ENCODE measurements at places on chromosomes 13 and 19.

DNA sequence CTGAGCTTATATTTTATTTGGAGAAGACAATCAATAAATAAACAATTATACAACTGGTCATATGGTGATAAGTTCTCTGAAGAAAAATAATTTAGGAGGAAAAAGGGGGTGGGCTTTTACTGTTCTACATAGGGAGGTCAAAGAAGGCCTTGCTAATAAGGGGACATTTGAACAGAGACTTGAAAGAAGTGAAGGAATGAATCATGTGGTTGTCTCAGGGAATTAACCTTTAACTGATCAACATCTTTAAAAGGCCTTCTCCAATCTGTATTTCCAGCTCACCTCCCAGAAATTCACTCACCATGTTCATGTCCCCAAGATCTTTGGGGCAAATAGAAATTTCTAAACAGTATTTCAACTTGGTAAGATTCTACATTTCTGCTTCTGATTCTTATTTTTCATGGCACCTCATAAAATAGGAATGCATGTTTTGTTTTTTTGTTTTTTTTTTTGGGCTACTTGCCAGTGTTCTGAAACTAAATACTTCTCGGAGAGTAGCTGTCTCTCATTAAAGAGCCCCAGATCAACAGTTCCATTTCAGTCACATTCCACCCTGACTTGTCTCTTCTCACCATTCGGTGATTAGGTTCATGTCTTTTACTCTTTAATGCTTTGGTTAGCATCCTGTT, 19.2 kb upstream of the LPAR6 start:
- no peak for DNase-seq

- no peak for DNase-seq
These were observed 1637.4 kb downstream of the PCDH9 start for GRCh38 chr13:65592731-65593130.

DNA sequence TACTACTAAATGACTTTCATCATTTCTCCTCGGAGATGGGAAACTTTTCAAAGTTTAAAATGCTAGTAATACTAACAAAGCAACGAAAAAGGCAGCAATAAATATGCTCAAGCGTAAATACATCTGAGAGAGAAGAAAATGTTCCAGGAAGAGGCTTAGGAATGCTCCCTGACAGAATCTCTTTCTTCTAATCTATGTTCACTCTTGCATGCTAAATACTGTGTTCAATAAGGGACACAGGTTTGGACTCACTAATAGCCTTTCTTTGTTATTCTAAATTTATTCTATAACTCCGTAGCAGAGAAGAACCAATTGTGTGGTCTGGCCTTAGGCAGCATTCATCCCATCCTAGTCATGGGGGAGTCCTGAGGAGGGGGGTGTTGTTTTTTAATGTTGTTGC, 823.0 kb downstream of the PCDH9 start:
- no peak for DNase-seq

GRCh38 chr13:108680011-108680410, 50.6 kb downstream of the MYO16 start:
- no peak for DNase-seq

- no peak for DNase-seq
These were observed 177.3 kb upstream of the KL start for GRCh38 chr13:32838945-32839344.

DNA sequence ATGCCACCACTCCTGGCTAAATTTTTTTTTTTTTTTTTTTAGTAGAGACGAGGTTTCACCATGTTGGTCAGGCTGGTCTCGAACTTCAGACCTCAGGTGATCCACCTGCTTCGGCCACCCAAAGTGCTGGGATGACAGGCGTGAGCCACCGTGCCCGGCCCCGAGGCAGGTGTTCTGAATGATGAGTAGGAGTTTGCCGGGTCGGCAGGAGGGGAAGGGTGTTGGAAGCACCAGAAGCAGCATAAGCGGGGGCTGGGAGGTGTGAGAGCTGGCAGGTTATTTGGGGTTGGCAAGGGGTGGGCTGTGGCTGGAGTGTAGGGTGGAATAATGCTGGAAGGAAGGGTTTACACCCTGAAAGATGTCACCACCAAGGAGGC, 1.8 kb downstream of the SPPL2B start:
- no peak for DNase-seq

- no peak for DNase-seq
These were observed 82.1 kb downstream of the TBC1D4 start for GRCh38 chr13:75399879-75400217.

DNA sequence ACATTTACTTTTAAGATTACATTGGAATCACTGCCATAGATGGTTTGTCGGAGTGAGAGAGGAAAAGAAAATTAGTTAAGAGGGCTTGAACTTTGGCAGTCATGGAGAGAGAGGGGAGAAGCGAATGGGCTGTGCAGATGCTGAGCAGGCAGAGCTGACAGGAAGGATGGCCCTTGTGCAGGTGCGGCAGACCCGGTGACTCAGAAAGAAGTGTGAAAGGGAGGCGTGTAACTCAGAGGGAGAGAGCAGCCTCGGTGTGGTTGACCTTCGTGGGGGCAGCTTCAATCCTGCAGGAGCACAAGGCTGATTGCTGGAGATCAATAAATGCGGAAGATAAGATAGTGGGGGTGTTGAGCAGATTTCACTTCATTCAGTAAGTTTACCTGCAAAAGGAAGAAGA, 76.9 kb downstream of the TNFSF13B start:
- DNase-seq, result no peak

GRCh38 chr13:30869491-30869890, 36.6 kb upstream of the MEDAG start:
- DNase-seq, result no peak

DNA sequence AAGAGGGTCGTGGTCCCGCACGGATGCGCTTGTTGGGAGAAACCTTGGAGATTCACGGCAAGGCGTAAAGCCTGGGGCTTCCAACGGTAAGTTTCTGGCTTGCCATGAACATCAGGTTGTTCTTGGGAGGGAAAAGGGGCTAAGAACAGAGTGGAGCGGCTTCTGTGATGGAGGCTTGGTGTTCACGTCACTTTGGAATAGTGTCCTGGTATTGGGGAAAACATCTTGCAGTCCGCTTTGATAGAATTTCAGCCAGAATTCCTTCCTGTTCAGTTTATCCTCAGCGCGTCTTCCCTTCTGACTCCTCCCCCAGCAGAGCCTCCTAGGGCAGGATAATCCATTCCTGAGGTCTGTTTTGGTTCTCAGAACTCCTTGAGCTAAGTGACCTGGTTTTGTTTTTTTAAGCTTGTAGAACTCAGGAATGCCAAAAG, 2.0 kb downstream of the KCTD15 start:
- no peak for DNase-seq

GRCh38 chr13:78060966-78061365, 142.3 kb upstream of the EDNRB start:
- DNase-seq, result no peak

GRCh38 chr19:47074621-47075020, 26.2 kb upstream of the TMEM160 start:
- DNase-seq, result no peak

GRCh38 chr19:45078390-45079062, 534 bp upstream of the GEMIN7 start:
- DNase-seq, result no peak

DNA sequence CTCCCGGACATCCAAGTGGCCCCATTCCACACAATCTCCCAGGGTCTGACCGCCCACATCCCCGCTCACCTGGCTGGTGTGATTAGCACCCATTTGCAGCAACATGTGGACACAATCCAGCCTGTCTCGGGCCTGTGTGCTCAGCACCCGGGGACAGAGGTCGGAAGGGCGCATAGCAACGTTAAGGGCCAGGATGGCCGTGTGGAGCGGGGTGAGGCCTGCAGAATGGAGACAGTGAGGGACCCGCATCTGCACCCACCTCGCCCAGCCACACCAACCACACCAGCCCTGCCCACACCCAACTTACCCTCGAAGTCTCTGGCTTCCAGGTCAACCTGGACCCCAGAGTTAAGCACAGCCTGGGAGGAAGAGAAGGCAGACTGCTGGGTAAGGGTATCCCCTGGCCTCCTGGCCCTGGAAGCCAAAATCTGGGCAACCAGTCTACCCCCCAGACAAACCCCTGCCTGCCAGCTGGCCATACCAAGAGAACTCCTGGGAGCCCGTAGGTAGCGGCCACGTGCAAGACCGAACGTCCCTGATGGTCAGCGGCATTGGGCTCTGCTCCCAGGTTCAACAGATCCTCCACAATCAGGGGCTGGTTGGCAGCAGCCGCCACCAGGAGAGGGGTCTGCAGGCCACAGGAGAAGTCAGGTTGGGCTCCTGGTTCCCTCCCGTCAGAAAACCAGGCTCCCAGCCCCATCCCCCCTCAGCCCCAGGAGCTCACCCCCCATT, 4.3 kb downstream of the NFKBID start:
- DNase-seq, result no peak

Data from HFF-Myc (cell line).